Effector CD8-positive, alpha-beta T cell (primary cell): ENCODE measurements at places on chromosomes 1 and 21.

DNA sequence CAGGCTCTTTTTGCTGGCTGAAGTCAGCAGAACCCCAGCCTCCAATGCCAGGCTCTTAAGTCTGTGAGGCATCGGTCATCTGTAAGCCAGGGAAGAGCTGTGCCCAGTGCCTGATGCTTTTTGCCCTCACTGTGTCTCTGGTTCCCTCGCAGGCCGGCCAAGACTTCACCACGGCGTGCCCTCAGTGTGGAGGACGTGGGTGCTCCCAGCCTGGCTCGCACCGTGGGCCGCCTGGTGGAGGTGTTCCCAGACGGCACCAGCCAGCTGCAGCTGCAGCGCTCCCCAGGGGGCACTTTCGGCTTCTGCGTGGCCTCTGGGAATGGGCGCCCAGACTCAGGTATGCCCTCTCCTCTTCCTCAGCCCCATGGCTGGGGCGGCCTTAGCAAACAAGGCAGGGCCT, 32.5 kb downstream of the KIAA1614 start:
- DNase-seq: no peak

GRCh38 chr1:206873603-206874188, 8.3 kb downstream of the IL20 start:
- no peak for DNase-seq

DNA sequence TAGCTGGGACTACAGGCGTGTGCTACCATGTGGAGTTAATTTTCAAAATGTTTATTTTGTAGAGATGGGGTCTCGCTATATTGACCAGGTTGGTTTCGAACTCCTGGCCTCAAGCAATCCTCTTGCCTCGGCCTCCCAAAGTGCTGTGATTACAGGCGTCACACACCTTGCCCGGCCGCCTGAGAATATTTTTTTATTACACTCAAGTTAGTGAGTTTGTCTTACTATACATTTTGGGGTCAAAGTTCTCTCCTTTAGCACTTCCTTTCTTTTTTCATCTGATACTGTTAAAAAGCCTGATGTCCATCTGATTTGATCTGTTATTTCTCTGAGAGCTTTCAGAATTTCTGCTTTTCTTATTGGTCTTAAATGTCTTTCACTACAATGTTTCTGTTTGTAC, 128.8 kb downstream of the KIAA0319L start:
- DNase-seq: no peak

DNA sequence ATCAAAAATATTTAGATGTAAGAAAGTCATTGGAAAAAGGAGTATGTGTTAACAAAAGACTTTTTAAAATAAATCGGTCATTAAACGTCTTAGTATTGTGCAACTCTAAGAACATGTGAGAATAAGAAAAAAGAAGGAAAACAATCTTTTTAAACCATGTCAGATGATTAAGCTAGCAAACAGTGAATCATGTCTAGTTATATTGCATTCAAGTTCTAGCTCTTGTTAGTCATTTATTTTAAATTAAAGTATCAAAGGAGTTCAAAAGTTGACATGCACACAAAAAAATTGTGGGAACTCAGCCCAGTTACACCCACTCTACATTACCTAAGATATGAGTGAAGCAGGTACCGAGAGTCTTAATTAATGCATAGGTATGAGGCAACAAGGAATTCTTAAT, 9.8 kb downstream of the FRRS1 start:
- no peak for DNase-seq

DNA sequence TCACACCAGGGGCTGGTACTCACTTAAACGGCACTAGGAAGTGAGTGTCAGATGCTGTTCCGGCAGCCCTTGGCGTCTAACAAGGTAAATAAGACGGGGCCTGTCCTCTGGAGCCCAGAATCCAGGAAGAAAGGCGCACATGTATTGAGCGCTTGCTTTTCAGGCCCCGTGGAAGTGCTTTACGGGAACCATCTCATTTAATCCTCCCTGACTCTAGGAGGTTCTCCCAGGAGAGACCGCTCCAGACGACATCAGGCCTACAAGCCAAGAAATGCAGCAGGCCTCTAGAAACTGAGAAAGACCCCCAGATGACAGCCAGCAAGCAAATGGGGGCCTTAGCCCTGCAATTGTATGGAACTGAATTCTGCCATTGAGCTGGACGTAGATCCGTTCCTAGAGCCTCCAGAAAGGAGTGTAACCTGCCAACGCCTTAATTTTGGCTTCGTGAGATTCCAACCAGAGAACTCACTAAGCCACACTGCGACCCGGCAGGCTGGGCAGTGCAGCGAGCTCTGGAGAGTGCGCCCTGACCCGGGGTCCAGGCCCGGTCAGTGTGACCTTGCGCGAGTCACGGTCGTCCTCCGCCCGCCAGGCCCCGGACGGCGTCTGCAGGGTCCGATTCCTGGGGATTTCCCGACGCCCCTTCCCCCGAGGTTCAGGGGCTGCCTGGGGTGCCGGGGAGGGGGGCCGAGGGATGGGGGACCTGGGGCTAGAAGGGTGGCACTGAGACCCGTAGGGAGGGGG, 532 bp upstream of the MANEAL start:
- no peak for DNase-seq
